ENCODE measurements at places on chromosomes 7 and 10.

DNA sequence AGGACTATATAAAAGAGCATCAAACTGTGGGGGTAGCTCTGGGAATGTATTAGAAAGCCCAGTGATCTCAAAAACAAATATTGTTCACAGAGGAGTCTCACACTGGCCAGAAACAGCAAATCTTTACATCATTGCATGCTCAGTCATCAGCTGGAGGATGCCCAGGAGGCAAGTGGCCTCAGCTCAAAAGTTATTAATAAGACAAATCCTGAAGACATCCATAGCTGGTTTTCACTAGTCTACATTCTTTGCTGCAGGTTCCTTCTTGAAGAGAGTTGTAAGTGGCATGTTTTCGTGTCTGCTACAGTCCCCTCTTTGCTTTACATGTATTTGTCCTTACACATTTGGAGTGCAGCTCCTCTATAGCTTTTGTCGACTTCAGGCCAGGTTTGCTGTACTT, 8.6 kb upstream of the CCDC7 start:
- no peak for DNase-seq

GRCh38 chr7:158821171-158822031, 7.9 kb downstream of the ESYT2 start:
- DNase-seq, result no peak

GRCh38 chr10:77586719-77587415, 50.7 kb downstream of the KCNMA1 start:
- no peak for DNase-seq

DNA sequence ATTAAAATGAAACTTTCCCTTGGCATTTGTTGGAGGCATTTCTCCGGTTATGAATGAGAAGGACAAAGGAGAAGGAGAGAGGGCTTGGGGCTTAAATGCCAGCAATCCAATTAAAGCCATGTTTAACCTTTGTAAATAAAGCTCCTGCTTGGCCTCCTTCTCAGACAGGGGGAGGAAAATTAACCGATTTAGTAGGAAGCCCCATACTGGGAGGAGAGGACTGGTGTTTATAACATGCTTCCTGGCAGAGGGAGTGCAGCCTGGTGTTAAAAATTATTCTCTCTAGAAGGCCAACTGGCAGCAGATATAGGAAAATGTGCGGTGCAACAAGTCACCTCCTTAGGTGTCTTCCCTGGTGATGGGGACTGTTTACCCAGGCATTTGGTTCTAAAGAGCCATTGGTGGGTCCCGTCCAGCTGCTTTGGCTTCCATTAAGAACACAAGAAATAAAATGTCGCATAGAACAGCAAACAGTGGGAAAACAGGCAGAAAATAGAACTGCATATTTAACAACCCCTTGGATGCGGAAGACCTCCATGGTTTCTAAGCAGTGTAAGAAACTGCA, 846.5 kb downstream of the TYW1 start:
- no peak for DNase-seq

DNA sequence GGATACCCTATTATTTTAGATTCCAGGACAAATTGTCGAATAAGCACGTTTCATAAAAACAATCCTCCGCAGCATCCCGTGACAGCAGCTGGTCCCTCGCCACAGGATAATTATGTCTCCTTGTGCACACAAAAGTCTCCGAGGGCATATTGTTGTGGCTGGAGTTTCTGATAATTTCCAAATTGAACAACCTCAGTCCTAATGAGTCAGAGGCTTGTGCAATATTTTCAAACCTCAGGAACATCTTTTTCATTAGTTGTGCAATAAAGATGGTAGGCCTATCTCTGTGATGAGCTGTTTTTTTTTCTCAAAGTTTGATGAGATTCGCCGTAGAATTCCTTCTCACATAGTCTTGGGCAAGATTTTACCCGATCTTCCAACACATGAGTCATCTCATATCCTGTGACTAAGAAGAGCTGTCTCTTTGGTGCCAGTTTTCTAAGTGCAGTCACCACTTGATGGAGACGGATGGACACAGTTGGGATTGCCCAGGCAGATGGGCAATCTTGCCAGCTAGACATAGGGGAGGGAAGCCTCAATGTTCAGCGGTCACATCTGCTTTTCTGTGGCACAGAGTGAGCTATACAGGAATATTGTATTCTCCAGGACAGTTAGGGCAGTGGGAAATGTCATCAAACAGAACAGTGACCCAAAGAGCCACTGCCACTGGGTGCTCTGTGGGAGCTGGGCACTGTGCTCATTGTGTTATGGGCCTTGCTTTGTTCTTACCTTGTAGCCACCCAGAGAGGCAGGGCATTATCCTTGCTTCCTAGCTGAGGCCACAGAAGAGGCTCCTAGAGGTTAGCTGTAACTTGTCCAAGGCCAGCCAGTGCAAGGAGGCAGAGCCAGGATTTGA, 7.8 kb downstream of the HTRA1 start:
- DNase-seq, result no peak

DNA sequence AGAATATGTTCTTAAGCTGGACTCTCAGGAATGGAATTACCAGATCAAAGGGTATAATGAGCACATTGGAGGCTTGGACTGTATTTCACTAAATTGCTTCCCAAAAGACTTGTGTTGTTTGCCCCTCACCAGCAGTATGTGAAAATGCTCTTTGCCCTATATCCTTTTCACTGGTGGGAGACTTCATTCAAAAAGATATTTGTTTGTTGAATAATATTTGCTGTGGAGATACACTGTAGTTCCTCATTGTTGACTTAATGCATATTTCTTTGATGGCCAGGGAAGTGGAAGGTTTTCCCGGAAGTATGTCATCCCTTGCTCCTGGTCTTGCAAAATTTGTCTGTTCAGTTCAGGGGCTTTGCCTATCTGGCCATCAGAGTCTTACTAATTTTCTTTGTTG, 19.4 kb downstream of the GSTO2 start:
- DNase-seq, result no peak
